OCI-LY7 (cell line): ENCODE measurements at places on chromosomes 7 and 10. TPM values are rescaled to one million over a fixed set of nuclear protein-coding genes. Genes with fewer than 3 reads are reported as not detected.

The C1QL3 gene
- total RNA-seq: not detected in 2 replicates

The AVL9 gene
- total RNA-seq: 49.5 and 54.9 TPM in 2 replicates

The PIP gene
- not detected in 2 replicates for total RNA-seq

The DNAJC12 gene
- 18.9 and 19.4 TPM in 2 replicates for total RNA-seq

The C10orf53 gene
- total RNA-seq: not detected in 2 replicates

The ANKRD30A gene
- not detected in 2 replicates for total RNA-seq

The NRCAM gene
- total RNA-seq: not detected in 2 replicates

The RARRES2 gene
- not detected in 2 replicates for total RNA-seq

The AMPH gene
- total RNA-seq: not detected in 2 replicates

The ZC3HAV1L gene
- total RNA-seq: not detected in 2 replicates

The NAPEPLD gene
- 15.4 and 15.9 TPM in 2 replicates for total RNA-seq

The SLC16A9 gene
- total RNA-seq: not detected in 2 replicates

The TMEM236 gene
- 0.06 TPM in 1 of 2 replicates, not detected in the other for total RNA-seq

The CACNA2D1 gene
- not detected in 2 replicates for total RNA-seq

The ARHGEF35 gene
- not detected in 2 replicates for total RNA-seq

The VPS37D gene
- total RNA-seq: 5.2 and 5.3 TPM in 2 replicates

The ECHS1 gene
- 42.2 and 46.2 TPM in 2 replicates for total RNA-seq

The TMEM270 gene
- total RNA-seq: not detected in 2 replicates

The NPTX2 gene
- not detected in 2 replicates for total RNA-seq

The CALY gene
- not detected in 2 replicates for total RNA-seq

The KBTBD2 gene
- total RNA-seq: 34.5 and 40.8 TPM in 2 replicates

The CEP55 gene
- total RNA-seq: 68.3 and 75.2 TPM in 2 replicates

The LRRN3 gene
- total RNA-seq: not detected in 2 replicates

The PDCD11 gene
- total RNA-seq: 64.4 and 68.4 TPM in 2 replicates

The ATRNL1 gene
- not detected in 2 replicates for total RNA-seq

The GPR15LG gene
- not detected in 2 replicates for total RNA-seq

The TBXAS1 gene
- 0.86 TPM in 1 of 2 replicates, not detected in the other for total RNA-seq

The EEPD1 gene
- total RNA-seq: 6.1 and 8.1 TPM in 2 replicates

The SPDYE11 gene
- not detected in 2 replicates for total RNA-seq

The HOXA2 gene
- 0.42 TPM in 1 of 2 replicates, not detected in the other for total RNA-seq

The TWIST1 gene
- not detected in 2 replicates for total RNA-seq

The HTR5A gene
- not detected in 2 replicates for total RNA-seq

The ARHGEF5 gene
- total RNA-seq: not detected in 2 replicates

The SLC26A5 gene
- total RNA-seq: not detected in 2 replicates

The PANK1 gene
- total RNA-seq: 15.1 and 16.1 TPM in 2 replicates

The PDZD8 gene
- 26.4 and 28.6 TPM in 2 replicates for total RNA-seq

The MMD2 gene
- not detected in 2 replicates for total RNA-seq

The SORCS1 gene
- total RNA-seq: not detected in 2 replicates

The CPA2 gene
- total RNA-seq: not detected in 2 replicates

The DKK1 gene
- total RNA-seq: not detected in 2 replicates

The CLEC2L gene
- total RNA-seq: not detected in 2 replicates

The OPN1SW gene
- total RNA-seq: not detected in 2 replicates

The GTPBP4 gene
- total RNA-seq: 92.9 and 108 TPM in 2 replicates

The SPDYE1 gene
- total RNA-seq: not detected in 2 replicates

The TAF3 gene
- 11.1 and 12.0 TPM in 2 replicates for total RNA-seq

The SFXN3 gene
- 0.11 TPM in 1 of 2 replicates, not detected in the other for total RNA-seq

The CADPS2 gene
- not detected in 2 replicates for total RNA-seq

The SLC39A12 gene
- total RNA-seq: not detected in 2 replicates
